ENCODE measurements at places on chromosomes 7 and 10.

DNA sequence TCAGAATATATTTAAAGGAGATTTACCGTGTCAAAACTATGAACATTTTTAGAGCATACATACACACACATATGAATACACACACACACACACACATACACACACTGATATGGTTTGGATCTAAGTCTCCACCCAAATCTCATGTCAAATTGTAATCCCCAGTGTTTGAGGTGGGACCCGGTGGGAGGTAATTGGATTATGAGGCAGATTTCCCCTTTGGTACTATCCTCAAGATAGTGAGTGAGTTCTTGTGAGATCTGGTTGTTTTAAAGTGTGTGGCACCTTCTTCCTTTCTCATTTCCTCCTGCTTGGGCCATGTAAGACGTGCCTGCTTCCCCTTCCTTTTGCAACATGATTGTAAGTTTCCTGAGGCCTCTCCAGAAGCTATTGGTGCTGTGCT lies 515.0 kb upstream of the ZMIZ1 start:
- no peak for DNase-seq

GRCh38 chr10:10326116-10326515 lies 691.6 kb upstream of the CELF2 start:
- no peak for DNase-seq

GRCh38 chr7:132410385-132410784 lies 165.9 kb downstream of the PLXNA4 start:
- DNase-seq = no peak

- DNase-seq = no peak
Measured at GRCh38 chr10:84415539-84416244, 87.3 kb downstream of the CCSER2 start.

DNA sequence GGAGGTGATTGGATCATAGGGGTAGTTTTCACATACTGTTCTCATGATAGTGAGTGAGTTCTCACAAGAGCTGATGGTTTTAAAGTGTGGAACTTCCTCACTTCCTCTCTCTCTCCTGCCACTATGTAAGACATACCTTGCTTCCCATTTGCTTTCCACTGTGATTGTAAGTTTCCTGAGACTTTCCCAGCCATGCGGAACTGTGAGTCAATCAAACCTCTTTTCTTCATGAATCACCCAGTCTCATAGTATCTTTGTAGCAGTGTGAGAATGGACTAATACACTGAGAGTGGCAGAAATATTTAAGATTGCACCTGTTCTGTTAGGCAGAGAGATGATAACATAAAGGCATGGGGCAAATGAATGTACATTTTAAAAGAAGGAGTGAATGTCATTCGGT lies 507.8 kb downstream of the SORCS3 start:
- DNase-seq = no peak

GRCh38 chr7:154651501-154651900 lies 351.4 kb downstream of the PAXIP1 start:
- no peak for DNase-seq

DNA sequence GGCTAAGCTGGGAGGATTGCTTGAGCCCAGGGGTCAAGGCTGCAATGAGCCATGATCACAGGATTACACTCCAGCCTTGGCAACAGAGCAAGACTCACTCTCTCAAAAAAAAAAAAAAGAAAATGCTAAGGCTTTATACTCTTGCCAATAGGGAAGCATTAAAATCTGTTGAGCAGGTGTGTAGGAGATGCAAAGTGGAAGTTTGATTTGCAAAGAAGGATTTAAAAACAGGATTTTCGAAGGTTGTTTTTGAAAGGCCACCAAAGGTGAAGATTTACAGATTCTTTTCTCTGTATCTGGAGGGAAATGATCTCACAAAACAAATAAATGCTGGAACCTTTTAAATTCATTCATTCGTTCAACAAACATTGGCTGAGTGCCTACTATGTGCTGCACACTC lies 8.6 kb upstream of the PDE1C start:
- DNase-seq = no peak

- DNase-seq = no peak
Measured at GRCh38 chr10:123781956-123782500, 109.6 kb downstream of the CPXM2 start.

GRCh38 chr10:89003344-89003743 lies 12.7 kb downstream of the FAS start:
- no peak for DNase-seq

- no peak for DNase-seq
Measured at GRCh38 chr10:128747582-128748346, 621.5 kb upstream of the MKI67 start.

DNA sequence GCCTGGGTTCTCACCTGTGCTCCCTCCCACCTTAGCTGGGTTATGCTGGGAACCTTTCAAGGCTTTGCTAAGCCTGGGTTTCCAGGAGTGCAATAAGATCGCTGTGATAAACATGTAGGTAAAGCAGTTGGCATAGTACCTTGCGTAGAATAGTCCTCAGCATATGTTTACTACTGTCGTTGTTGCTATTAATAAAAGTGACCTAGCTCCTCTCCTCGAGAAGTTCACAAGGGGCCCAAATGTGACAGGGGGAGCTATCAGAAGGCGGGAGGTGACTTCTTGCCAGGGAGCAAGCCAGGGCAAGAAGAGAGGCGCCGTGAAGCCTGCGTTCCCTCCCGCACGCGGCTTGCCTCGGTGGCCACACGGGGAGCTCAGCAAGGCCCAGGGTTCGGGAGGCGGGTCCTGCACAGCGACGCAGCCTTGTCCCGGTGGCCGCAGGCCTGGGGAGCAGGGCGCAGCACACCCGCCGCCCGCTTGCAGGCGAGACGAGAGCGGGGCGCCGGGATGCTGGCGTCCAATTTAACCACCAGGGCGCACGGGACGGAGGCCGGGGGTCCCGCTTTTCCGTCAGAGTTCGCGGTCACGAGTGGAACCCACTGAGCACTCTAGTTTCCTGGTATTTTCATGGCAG lies 106.2 kb downstream of the SNX10 start:
- DNase-seq = peak; percentile 34

- peak; percentile 28 for DNase-seq
Measured at GRCh38 chr10:2392145-2392812, 655.0 kb upstream of the ADARB2 start.

- DNase-seq = no peak
Measured at GRCh38 chr10:85791818-85792532, 574.6 kb downstream of the GRID1 start.

- DNase-seq = no peak
Measured at GRCh38 chr10:86346799-86347665, 19.6 kb downstream of the GRID1 start.

DNA sequence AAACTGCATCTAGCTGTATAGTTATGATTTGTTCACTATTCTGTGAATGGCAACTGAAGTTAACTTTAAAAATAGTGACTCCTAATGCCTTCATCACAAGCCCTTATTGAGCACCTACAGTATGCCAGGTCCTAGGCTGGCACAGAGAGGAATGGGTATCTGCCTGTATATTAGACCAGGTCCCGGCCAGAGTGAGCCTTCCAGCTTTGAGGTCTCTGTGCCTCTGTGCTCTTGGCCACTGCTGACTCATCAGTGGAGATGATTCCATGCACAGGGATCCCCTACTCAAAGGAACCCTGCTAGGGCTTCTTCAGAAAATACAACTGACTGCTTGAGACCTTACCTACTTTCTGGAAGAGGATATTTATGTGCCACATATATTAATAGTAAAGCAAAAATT lies 118.4 kb downstream of the GFRA1 start:
- no peak for DNase-seq

DNA sequence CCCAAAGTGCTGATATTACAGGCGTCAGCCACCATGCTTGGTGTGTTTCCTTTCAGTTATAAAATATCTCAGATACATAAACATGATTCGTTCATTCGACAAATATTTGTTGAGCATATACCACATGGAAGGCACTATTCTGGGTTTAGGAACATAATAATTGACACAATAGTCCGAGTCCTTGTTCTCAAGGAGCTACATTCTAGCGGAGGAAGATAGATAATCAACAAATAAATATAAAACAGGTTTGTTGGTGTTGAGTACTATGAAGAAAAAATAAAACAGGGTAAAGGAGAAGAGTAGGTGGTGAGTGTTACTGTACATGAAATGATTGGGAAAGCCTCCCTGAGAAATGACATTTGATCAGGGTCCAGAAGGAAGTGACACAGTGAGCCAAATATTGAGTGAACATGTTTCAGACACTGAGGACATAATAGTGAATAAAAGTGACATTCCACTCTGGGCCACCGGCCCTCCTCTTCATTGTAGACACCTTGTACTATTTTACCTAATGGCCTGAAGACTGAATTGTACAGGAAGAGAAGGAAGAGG lies 6.9 kb upstream of the HILPDA start:
- no peak for DNase-seq

DNA sequence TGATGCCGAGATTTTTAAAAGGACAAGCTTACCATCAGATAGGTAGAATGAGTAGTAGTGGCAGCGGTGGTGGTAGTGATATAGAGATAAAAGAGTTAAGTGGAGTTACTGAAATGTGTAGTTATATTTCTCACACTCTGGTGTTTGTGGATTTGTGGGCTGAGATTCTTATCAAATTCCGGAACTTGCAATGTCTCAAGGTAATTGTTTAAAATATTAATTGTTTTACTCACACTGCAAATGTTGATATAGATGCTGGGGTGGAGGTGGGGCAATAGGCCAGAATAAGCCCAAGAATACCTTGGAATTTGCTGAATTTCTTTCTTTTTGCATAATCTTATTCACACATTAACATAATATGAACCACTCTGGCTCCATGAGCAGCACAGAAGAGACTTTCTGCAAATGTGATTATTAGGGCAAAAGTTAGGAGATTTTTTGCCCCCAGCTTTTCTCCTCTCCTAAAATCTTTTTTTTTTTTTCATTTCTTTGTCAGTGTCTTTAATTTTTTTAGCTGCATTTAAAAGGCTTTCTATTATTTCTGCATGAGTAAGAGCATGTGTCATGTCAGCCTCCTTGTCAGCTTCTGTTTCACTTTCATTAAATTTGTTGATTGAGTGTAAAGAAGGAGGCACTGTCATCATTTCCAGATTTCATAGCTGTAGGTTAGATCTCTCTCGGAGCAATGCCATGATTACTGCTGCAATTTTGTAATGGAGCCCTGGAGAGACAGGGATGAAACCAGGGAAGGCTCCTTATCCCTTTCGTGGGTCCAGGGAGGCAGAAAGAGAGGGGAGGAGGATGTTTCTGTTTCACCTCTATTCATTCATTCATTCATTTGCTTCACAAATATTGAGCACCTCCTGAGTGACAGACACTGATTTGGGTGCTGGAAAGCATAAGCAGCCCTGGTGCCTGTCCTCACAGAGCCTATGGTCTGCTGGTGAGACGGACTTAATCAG lies 13.1 kb upstream of the SGMS1 start:
- no peak for DNase-seq

DNA sequence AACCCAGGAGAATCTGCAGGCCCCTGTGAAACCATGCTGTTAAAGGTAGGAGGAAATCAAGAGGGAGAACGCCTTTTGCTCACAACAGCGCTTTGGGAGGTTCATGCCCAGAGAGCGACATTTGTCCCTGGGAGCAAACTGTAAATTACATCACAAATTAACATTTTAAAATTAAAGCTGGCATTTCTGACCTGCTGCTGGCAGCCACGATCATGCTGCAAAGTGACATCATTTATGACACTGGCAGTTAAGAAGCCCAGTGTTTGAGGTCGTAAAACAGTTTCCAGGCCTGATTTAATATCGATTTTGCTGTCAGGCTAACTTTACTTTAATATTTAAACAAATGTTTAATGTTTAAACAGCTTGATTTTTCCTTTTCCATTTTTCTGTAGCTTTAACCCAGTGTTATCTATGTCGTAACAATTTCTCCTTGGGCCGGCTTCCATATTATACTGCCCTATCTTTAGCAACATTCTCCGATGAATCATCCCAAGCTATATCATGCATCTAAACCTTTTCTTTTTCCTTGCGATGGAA lies 86.5 kb upstream of the NPVF start:
- no peak for DNase-seq

DNA sequence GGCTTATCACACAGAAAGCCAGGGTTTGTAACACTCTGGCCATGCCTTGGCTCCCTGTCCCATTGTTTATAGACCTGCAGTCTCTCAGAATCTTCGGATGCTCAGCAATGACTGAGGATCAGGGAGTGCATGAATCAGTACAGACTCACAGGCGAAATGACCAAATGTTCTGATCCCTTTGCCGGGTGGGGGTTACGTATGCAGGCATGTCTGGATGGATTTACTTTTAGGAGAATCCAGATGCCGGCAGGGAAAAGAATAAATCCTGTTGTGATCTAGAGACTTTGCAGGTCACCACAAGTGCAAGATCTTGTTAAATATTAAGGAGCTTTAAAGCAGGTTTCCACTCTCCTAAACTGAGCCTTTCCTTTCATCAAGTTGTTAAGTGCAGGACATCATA lies 149.5 kb downstream of the SFMBT2 start:
- DNase-seq = no peak

- no peak for DNase-seq
Measured at GRCh38 chr7:39304178-39304577, 262.0 kb upstream of the YAE1 start.

- DNase-seq = no peak
Measured at GRCh38 chr10:105797234-105797890, 1156.3 kb downstream of the SORCS3 start.

DNA sequence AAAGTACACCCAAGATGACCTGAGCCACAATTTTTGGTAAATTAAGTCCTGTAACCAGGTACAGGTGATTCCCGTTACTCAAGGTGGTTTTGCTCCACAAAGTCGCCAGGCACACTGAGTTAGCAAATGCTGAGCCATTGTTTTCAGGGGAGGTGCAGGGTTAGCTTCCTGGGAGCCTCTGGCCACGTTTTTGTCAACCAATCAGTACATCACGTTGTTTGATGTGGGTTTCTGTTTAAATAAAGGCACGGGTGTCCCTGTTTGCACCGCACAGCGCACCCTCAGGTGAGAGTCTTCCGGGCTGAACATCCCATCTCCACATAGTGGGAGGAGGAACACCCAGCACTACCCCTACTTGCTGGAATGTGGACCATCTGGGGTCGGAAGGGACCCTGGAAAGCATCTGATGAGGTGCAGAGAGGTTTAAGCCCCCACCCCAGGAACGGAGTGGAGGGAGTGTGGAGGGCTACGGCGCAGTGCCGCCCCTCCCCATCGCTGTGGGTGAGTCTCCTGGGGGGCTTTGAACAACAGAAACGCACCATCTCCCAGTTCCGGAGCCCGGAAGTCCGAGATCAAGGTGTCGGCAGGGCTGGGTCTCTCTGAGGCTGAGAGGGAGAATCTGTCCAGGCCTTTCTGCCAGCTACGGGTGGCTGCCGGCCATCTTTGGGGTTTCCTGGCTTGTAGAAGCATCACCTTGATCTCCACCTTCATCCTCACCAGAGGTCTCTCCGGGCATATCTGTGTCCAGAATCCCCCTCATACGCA lies 42.5 kb downstream of the PRKAG2 start:
- no peak for DNase-seq
